Iris pigment epithelial cell (primary cell): ENCODE measurements at places on chromosomes 11 and 22.

DNA sequence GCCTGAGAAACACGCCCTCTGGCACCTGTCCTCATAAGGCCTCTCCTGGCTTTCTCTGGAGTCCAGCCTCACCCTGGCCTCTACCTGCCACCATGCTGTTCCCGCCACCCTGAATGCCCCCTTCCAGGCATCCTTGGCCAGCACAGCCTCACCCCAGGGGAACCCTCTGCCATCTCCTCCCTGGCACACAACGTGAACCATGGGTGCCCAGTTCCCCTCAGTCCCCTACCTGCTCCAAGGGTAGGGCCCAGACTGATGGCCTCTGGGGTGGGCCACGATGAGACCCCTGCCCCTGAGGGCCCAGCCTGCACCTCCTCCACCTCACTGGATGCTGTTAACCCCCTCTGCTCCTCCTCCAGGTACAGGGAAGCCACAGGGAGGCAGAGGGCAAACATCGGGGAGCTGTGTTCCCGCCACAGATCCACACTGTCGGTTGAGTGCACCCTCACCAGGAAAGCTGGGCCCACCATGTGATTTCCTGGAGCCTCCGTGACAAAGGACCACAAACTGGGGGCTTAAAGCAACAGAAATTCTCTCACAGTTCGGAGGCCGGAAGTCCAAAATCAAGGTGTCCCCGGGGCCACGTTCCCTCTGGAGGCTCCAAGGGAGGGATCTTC lies 169.6 kb downstream of the BRD1 start:
- DNase-seq, result no peak

DNA sequence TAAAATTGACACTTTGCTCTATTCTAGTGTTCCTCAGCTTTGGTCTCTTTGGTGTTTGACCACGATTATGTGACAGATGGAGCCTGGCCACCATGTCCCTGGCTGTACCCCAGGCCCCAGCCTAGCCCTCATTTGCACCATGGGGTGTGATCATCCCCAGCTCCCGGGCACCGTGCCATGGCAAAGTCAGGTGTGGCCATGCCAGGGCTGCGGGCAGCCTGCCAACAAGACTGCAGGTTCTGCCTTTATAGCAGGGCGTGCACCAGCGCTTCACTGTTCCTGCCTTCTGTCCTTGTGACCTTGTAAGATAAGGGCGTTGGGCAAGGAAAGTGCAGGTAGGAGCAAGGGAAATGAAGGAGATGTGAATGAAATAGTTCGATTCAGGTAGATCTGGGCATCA lies 22.4 kb upstream of the APOBEC3A start:
- no peak for DNase-seq

DNA sequence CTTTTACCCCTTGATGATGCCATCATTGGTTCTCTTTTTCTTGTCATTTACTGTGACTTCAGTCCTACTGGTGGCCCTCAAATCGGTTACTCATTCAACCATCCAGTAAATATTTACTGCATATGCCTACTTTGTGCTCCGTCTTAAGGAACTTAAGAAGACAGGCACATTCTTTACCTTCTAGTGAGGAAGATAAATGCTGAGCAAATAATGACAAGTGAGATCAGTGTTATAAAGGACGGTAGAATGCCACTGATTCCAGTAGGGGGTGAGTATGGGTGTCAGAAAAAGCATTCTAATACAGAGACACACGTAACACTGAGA lies 1.6 kb downstream of the ANKRD42 start:
- DNase-seq, result no peak

DNA sequence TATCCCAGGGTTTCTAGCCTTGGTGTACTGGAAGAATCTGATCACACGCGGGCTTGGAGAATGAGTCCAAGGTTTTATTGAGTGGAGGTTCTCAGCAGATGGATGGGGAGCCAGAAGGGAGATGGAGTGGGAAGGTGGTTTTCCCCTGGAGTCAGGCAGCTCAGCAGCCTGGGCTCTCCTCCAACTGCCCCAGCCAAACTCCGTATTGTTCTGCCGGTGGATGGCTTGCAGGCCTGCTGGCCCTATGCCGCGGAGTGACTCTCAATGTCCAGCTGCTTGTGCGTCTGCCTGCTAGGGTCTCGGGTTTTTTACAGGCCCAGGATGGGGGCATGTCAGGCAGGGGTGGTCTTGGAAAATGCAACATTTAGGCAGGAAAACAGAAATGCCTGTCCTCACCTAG lies 162.4 kb upstream of the LMO1 start:
- DNase-seq, result no peak

GRCh38 chr11:20260307-20260706 lies 100.0 kb upstream of the DBX1 start:
- no peak for DNase-seq

GRCh38 chr22:47152236-47152635 lies 389.8 kb downstream of the TBC1D22A start:
- DNase-seq, result no peak

DNA sequence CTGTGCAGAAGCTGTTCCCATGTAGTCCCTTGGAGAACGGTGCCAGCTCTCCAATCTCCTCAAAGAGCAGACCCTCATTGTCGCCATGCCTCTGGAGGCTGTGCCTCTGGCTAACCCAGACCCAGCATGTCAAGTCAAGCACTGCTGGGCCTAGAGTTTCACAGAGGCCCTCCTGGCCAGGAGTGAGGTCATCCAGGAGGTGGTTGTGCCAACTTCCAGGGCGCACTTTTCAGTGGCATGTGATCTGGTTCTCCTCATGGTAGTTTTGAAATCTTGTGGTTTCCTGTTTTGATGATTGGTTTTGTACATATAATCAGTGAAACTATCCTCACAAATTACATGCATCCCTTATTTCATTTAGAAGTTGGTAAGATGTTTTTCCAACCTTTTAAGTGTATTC lies 78.9 kb downstream of the PPFIBP2 start:
- peak; percentile 56 for DNase-seq

- no peak for DNase-seq
Measured at GRCh38 chr22:26109686-26110315, 59.5 kb upstream of the SEZ6L start.

GRCh38 chr22:27011717-27012116 lies 354.3 kb downstream of the MIAT start:
- no peak for DNase-seq

GRCh38 chr11:104564921-104565582 lies 333.2 kb downstream of the CASP12 start:
- DNase-seq, result no peak

GRCh38 chr11:32348502-32348901 lies 86.8 kb downstream of the WT1 start:
- DNase-seq, result no peak

- no peak for DNase-seq
Measured at GRCh38 chr11:63603180-63603518, 11.1 kb downstream of the PLAAT3 start.

GRCh38 chr11:76226626-76227025 lies 20.3 kb upstream of the WNT11 start:
- DNase-seq, result no peak

GRCh38 chr22:21069375-21069774 lies 23.6 kb downstream of the LRRC74B start:
- no peak for DNase-seq

DNA sequence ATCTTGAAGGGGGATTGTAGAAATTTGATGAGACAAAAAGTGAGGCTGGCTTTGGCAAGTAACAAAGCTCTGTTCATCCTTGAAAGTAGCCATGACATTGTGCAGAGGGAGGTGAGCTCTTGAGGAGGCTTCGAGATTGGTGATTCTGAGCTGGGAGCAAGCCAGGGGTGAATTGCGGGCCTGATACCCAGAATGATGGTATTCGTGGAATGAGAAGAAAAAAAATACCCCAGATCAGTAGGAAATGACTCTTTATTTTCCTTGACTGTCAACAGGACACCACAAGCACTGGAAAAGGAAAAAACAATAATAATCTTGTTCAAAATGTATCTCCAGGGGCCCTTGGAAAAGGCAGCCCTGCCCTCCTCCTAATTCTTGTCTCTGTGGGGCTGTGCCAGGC lies 62.7 kb downstream of the TSPAN18 start:
- DNase-seq, result no peak

GRCh38 chr11:73875840-73876239 lies 806 bp downstream of the COA4 start:
- no peak for DNase-seq

- peak; percentile 39 for DNase-seq
Measured at GRCh38 chr11:128689948-128690664, 3.8 kb upstream of the FLI1 start.

DNA sequence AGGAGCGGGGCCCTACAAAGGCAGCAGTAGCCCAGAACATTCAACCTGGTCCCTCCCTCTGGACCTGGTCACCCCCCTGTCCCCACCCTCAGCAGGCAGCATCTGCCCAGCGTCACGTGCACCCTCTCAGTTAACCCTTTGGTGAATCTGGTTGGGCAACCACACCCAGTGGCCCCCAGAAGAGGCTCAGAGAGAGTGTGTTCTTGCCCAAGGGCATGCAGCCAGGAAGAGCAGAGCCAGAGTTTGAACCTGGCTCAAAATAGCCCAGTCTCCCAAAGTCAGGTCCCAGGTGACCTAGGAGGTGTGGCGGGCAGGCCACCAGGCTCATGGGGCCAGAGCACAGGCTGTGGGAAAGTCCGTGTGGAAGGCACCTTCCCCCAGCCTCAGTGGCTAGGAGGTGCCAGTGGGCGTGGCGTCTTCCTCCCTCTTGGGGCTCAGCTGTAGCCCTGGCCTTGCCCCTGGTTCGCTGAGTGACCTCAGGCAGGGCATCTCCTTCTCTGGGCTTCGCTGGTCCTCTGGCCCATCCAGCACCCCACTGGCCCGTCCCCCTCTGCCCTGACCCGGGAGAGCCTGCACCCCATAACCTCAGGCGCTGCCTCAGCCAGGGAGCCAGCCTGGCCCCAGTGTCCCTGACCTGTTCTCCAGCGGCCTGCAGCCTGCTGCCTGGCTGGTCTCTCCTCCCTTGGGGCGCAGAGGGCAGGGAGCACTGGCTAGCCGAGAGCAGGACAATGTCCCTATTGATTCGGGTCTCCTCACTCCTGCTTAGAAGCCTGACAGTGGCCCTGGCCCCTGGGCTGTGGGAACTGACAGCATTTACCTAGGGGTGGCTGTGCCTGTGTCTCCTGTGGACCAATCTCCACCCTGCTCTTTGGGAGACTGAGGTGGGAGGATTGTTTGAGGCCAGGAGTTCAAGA lies 7.0 kb downstream of the ALDH3B1 start:
- DNase-seq, result no peak

GRCh38 chr22:50505776-50506610 lies 1.5 kb downstream of the LMF2 start:
- no peak for DNase-seq

GRCh38 chr22:40247976-40248375 lies 70.3 kb downstream of the TNRC6B start:
- DNase-seq, result no peak

DNA sequence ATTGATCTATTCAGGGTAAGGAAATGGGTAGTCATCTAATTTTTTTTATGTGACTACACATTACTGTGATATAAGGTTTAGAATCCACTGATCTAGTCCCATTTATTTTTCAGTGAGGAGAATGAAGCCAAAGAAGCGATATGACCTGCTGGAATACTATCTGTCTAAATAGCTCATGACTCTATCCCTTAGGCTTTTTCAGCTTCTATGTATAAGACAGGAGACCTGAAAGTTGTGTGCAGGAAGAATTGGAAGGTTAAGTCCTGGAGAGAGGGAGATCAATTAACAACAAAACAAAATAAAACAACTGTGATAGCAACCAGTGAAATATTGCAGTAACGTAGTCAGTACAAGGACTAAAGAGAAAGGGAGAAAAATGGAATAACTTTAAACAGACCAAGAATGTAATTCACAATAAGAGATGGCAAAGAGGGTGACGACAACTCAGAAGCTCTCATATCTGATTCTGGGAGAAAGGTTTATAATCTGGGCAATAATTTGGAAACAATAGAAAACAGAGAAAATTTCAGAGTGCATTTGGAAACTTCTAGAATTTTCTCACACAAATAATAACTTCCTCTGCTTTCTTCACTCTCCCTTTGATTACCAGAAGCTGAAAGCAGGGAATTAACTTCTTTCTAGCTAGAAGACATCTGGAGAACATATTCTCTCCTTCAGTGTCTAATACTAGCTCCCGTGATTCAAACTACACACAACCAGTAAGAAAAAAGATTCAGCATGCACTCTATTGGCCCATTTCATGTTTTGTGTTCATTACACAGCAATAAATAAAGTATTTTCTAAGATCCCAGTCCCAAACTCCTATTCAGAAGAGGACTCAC lies 19.2 kb upstream of the CASP12 start:
- DNase-seq, result no peak

GRCh38 chr11:96293598-96294021 lies 49.4 kb downstream of the MAML2 start:
- DNase-seq, result peak; percentile 52

- peak; percentile 64 for DNase-seq
Measured at GRCh38 chr11:8273287-8273686, 9.6 kb upstream of the LMO1 start.

DNA sequence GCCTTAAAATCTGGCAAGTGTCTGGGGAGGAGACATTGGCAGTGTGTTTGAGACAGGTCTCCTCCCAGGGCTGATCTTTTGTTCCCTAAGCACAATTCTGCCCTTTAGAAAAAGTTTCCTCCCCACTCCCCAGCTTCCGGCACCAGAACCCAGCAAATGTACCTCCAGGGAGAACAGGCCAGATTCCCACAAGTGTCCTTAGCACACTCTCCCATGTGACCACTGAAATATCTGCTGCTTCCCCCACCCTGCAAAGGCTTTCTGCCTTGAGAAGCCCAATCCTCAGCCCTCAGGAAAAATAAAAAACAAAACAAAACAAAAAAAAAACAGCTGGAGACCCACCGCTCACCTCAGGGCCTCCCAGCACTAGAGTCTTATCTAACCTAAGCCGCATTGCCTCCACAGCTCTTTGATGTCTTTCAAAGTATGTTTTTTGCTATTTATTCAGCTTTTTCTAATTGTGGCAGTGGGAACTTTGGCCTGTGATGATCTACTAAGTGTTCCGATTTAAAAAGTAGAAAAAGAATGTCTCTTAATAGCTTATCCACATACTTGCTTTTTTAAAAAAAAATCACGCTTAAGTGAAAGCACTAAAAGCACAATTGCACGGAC lies 29.0 kb upstream of the FBLN1 start:
- DNase-seq, result no peak

GRCh38 chr11:34354782-34355181 lies 3.0 kb downstream of the ABTB2 start:
- DNase-seq, result peak; percentile 39

GRCh38 chr11:80722629-80723028 lies 1281.8 kb upstream of the TENM4 start:
- no peak for DNase-seq

GRCh38 chr22:19930551-19931486 lies 10.8 kb upstream of the COMT start:
- no peak for DNase-seq

GRCh38 chr11:105696000-105696399 lies 86.1 kb downstream of the GRIA4 start:
- DNase-seq, result no peak
